EL (cell line): ENCODE measurements at places on chromosomes 16 and 17.
A peak's percentile ranks its signal among the peaks of the same experiment; 100 is the strongest.

- DNase-seq, result no peak
These were observed 229.7 kb downstream of the IRX3 start for GRCh38 chr16:54056921-54057320.

GRCh38 chr17:32569171-32570080 lies 82.6 kb downstream of the CDK5R1 start:
- peak; percentile 18 for DNase-seq

DNA sequence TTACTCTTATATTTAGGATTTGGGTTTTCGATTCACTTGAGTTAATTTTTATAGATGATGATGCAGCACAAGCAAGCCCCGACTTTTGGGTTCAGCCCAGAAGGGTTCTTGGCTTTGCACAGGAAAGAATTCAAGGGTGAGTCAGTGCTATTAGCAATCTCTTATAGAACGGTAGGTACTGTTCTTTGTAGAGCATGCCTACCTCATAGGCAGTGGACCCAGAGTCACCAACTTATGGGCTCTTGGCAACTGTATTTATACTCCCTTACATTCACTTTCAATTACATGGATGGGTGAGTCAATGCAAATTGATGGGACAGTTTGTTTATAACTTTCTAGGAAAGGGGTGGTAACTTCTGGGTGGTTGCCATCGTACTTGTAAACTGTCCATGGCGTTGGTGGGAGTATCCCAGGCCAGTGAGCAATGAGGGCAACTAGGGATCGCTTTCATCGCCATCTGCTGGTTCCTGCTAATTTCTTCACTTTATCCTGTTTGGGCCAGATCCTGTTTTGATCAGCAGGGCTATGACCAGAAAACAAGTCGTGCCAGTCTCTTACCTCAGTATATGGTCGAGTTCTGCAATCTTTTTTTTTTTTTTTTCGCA lies 362.6 kb downstream of the CNTNAP4 start:
- no peak for DNase-seq

DNA sequence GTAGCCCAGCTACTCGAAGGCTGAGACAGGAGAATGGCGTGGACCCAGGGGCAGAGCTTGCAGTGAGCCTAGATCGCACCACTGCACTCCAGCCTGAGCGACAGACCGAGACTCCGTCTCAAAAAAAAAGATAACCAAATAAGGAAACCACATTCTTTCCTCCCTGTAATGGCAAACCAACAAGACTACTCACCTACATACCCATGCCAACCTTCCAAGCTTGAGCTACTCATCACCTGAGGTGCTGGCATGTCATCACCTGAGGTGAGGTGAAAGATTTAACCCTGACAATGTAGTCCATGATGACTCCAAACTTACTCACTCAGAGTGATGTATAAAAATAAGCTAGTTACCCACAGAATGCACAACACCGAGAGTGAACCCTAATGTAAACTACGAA lies 85.2 kb downstream of the SMG6 start:
- DNase-seq, result no peak

- no peak for DNase-seq
These were observed 187.2 kb downstream of the NTN1 start for GRCh38 chr17:9208381-9209105.

DNA sequence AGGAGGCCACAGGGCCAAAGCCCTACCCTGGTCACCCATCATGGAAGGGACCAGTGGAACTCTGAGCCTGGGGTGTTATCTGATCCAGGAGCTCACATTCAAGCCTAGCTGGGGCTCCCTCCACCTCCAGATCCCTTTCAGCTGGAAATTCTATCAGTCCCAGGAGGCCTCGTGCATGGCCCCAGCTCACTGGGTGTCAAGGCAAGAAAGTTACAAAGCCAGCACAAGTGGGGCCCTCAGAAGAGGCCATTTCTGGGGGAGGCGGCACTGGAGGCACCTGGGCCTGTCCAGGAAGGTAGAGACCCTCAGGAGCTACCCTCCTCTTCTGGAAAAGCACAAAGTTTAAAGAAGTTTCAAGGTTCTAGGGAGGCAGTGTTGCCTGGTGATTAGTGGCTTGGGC lies 4.8 kb downstream of the CA7 start:
- no peak for DNase-seq

DNA sequence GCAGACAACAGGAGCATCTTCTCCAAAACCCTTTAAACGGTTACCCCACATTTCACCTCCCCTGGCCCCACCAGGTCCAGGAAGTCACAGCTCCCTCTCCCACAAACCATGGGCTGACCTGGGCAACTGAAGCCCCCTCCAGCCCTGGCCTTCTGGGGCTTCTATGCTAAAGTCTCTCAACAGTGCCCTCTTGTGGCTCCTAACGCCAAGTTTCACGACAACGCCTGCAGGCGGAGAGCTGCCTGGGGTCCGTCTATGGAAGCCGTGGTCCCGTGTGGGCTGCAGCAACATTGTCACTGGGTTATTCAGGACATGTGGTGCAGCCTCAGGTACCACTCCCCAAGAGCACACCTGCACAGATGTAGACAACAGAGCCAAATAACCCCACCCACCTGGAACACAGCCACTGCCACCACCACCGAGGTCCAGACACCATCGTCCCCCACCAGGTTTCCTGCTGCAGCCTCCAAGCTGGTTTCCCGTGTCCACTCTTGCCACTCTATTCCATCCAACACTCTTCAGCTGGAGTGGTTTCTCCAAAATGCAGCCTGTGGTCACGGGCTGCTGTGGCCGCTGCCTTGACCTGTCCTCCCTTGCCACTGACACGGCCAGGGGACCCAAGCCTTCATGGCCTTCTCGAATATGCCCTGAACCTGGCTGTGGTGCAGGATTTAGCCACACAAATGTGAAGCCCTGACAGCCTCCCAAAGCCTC lies 19.1 kb downstream of the C16orf95 start:
- peak; percentile 25 for DNase-seq

GRCh38 chr16:24635900-24636610 lies 93.4 kb upstream of the TNRC6A start:
- peak; percentile 97 for DNase-seq

GRCh38 chr16:54651440-54652195 lies 279.0 kb upstream of the IRX5 start:
- DNase-seq, result no peak

DNA sequence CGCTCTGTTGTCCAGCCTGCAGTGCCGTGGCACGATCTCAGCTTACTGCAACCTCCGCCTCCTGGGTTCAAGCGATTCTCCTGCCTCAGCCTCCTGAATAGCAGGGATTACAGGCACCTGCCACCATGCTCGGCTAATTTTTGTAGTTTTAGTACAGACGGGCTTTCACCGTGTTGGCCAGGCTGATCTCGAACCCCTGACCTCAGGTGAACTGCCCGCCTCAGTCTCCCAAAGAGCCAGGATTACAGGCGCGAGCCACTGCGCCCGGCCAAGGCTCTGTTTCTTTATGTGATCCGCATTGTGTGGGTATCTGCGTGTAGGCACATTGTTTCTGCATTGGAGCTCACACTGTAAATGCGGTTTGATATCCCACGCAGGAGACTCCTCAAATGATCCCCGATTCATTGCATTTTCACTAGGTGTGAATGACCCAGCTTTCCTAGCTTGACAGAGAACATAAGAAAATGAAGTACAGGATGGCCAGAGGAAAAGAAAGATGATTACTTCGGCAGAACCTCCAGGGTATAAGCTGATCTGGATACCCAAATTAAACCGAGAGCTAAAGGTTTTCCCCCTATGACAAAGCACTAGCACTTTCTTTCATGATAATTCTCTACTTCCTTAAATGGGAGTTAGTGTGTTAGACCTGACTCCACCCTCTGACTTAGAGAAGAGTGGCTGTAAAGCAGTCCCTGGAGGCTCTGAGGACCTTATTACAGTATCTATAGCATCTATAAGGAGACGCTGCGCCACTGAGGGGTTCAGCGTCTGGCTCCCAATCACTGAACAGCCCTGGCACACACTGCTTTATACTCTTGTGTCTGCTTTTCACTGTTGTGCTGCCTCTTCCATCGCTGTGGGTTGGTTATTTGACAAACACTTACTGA lies 17.3 kb downstream of the COTL1 start:
- DNase-seq, result no peak

GRCh38 chr16:7185689-7186088 lies 147.0 kb upstream of the RBFOX1 start:
- no peak for DNase-seq

GRCh38 chr16:4002121-4002520 lies 114.1 kb downstream of the ADCY9 start:
- DNase-seq, result no peak

- DNase-seq, result no peak
These were observed 416.0 kb downstream of the WWOX start for GRCh38 chr16:78515421-78515820.

DNA sequence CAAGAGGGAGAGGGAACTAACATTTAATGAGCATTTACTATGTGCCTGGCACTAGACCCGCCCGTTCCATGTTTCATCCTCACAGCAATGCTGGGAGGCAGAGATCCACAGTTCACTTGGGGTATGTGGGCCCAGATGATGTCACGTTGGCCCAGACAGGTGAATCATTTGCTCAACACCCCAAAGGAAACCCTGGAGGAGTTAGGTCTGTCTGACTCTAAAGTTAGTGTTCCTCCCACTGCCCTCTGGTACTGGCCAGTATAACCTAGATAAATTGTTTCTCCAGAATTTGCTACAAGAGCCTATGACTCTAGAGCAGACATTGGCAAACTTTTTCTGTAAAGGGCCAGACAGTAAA lies 164.6 kb downstream of the VPS53 start:
- peak; percentile 57 for DNase-seq

DNA sequence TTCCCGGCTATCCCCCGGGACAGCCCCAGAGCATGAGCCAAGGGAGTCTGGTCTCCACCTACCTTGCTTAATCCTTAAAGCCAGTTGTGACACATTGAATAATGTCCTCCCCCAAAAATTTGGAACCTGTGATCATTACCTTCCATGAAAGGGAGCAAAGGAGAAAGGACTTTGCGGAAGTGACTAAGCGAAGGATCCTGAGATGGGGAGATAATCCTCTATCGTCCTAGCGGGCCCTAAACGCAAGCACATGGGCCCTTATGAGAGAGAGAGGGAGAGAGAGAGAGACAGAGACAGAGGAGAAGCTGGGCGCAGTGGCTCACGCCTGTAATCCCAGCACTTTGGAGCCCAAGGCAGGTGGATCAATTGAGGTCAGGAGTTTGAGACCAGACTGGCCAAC lies 9.5 kb downstream of the SPPL2C start:
- DNase-seq, result no peak

DNA sequence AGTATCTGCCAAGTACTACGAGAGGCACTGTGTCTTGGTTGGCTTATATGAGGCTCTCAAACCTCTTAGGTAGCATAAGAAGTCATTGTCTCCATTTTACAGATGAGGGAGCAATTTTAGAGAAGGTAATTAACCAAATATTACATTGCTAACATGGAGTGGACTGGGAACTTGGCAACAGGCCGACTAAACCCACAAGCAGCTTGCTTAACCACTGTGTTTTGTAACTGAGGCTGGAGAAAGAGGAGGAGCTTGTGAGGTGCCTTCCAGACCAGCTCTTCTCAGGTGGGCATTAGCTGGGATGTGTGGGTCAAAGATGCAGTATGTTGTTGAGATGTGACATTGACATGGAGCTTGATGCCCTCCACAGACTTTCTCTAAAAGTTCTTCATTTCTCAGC lies 835.6 kb upstream of the RBFOX1 start:
- no peak for DNase-seq

DNA sequence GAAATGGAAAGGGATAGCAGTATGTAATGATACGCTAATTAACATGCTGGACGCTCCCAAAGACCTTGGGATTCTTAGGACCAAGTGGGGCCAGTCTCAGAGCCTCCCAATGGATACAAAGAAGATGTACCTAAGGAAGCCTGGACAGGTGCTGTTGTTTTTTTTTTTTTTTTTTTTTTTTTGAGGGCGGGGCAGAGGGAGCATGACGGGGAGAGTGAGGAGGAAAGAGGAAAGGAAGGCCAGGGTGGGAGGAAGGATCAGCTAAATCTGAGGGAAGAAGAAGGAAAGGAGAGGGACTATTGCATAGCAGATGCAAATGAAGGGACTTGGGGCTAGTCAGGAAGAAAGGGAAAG lies 2.5 kb downstream of the VAMP2 start:
- DNase-seq, result no peak

- DNase-seq, result no peak
These were observed 201.7 kb downstream of the KATNIP start for GRCh38 chr16:27751676-27752075.

DNA sequence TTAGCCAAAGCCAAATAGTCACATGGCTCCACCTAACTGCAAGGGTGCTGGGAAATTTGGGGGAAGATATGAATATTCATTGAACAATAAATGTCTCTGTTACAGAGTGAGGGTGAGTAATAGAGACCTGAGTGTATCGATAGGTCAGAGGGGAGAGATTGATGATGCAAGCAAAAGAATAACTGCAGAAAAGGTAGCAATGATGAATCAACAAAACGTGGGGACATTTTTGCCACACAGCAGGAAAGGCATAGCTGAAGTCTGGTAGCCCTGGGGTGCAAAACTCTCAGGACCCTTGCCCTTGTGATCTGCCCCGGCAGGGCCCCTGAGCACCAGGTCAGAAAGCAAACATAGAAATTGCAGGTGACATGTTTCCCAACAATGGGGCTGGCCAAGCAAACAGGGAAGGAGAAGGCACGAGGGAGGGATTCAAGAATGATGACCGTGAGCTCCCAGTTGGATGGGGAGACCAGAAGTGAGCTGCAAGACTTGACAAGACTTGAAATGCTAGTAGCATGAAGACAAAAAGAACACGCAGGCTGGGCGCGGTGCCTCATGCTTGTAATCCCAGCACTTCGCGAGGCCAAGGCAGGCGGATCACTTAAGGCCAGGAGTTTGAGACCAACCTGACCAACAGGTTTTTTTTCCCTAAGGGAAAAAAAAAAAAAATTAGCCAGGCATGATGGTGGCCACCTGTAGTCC lies 12.7 kb upstream of the HERPUD1 start:
- DNase-seq, result no peak

GRCh38 chr17:7021993-7022778 lies 664 bp upstream of the BCL6B start:
- DNase-seq, result peak; percentile 72

DNA sequence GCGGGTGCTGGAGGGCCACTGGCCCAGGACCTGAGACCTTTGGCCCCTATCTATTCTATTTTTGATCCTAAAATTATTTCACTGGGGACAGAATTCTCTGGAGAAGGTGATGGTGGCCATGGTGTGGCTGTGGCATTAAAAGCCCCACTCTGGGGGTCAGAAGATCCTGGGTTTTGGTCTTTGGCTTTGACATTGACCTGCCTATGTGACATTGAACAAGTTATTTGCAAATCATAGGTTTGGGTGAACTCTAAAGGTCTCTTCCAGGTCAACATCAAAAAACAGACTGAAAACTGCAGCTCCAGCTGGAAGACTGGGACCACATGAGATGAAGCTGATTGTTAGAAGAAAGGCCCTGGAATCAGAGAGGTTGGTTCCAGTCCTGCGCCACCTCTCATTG lies 2.3 kb upstream of the CDH1 start:
- no peak for DNase-seq
